ENCODE measurements at places on chromosomes 4 and X.

GRCh38 chr4:61201561-61201960 is 1.4 kb downstream of the ADGRL3 start:
- DNase-seq = no peak

- DNase-seq = no peak
Measured at GRCh38 chr4:38313999-38314561, 349.9 kb upstream of the KLF3 start.

GRCh38 chr4:8266088-8266487 is 3.5 kb upstream of the HTRA3 start:
- DNase-seq = no peak

DNA sequence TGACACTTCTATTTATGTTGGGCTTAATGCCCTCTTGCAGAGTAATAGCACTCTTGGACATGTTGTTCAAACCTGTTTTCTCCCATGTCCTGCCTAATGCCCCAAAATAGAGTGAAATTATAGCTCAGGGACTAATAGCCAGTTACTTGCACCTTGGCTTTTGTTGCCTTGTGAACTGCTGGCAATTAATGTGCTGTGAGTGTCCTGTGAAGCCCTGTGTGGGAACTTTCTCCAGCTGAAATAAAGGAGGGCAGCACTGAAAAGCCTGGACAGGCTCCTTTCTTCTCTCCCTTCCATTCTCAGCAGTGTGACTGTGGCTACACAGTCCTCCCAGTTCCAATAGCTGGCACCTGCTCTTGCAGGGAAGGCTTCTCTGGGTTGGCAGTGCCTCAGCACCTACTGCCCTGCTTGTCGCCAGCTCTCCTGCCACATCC is 72.4 kb downstream of the DCLK2 start:
- no peak for DNase-seq

- DNase-seq = no peak
Measured at GRCh38 chr4:185437809-185438208, 12.0 kb upstream of the UFSP2 start.

- no peak for DNase-seq
Measured at GRCh38 chr4:105967058-105967658, 71.9 kb downstream of the NPNT start.

DNA sequence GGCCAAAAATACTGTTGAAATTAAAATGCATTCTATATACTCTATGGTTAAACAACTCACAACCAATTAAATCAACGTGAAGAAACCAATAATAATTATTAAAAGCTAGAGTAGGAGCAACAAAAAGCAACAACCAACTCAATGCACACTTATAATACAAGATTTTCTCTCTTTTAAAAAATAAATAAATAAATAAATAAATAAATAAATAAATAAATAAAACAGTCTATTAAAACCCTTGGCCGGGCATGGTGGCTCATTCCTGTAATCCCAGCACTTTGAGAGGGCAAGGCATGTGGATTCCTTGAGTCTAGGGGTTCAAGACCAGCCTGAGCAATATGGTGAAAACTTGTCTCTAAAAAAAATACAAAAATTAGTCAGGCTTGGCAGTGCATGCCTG is 62.7 kb downstream of the ENOX2 start:
- no peak for DNase-seq

GRCh38 chrX:39470588-39471407 is 627.0 kb downstream of the BCOR start:
- DNase-seq = no peak

- DNase-seq = no peak
Measured at GRCh38 chrX:133444196-133444595, 28.9 kb upstream of the GPC4 start.

DNA sequence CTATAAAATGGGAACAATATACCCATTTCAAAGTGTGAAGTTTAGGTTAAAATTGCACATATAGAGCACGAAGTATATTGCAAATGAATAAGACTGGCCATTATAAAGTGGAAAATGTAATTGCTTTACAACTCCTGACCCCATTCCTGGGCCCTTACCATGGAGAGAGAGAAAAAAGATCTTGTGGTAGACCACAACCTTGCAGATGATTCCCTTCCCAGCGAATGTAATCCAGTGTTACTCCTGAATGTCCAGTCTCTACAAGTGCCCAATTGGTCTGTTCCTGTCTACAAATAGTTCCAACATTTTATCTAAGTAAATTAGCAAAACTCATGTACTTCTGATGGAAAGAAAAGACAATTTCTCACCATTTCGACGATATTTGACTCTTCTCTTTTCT is 184.1 kb upstream of the LNX1 start:
- DNase-seq = no peak

DNA sequence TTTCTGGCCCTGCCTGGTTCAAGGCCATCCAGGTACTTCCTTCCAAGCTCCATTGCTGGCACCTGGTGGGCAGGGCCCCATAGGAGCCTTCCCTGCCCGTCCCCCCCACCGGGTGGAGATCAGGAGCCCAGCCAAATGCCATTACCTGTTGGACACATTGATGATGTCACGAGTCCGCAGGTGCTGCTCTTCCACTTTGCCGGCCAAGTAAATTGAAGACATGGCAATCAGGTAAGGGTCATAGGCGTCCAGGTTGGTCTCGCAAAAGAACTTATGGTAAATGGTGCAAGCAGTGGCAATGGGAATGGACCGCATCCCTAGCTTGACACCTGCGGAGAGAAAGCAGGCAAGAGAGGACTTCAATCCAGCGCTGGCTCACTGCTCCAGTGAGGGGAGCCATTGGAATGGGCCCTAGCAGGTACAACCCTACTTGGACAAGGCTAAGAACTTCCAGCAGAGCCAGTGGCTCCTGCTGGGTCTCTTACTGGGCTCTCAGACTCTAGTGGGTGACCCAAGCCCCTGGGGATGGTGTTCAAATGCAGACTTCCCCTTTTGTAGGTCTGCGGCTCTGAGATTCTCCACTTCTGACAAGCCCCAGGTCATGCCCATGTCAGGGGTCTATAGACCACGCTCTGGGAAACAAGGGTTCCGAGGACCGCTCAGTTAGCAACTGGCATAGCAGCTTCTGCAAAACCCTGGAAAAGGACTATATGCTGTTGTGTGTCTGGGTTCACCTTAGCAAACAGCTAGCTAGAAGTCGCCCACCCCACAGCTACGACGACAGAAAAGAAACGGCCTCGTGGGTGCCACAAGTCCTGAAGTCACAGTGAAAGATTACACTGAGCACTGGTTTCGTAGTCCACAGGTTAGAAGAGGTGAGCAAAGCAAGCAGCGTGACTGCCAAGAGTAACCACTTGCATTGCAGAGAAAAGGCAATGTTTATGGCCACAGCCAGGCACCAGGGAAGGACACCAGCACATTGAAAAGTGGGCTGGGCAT is 2.8 kb downstream of the CCNQ start:
- DNase-seq = no peak

- no peak for DNase-seq
Measured at GRCh38 chr4:130359542-130359941, 1263.6 kb downstream of the C4orf33 start.

GRCh38 chrX:131217989-131218388 is 71.1 kb downstream of the IGSF1 start:
- DNase-seq = no peak

- DNase-seq = no peak
Measured at GRCh38 chr4:112550728-112551127, 34.7 kb upstream of the NEUROG2 start.

DNA sequence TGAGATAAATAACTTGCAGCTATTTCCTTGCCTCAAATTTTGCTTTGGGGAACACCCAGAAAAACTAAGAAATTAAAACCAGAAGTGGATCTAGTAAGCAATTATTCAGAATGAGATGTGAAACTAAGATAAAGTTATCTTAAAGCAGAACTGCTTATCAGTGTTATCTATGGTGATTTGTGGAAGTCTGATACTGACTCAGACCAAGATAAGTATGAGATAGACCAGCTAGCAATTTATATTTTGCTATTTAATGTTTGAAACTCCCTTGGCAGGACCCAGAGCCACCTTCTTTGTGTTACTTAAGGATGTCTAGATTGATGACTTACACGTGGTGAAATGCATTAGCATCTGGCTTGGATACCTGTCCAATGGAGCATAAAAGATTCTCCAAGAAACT is 368.1 kb downstream of the EPHA5 start:
- DNase-seq = no peak

DNA sequence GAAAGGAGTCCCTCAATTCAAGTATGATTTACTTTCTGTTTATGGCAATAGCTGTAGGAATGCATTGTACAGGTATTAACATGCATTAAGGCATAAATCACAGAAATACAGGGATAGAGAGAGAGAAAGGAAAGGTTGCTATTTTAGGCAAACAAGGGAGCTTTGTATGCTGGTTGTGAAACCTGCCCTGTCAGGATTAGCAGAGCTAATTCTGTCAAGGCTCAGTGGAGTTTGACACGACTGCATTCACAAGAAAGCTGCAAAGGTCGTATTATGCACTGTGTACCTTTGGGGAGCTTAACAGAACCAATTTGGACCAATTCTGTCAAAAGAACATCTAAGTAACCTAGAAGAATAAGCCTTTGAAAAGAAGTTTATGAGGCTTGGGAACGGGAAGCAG is 239.3 kb downstream of the GRIA2 start:
- DNase-seq = no peak

DNA sequence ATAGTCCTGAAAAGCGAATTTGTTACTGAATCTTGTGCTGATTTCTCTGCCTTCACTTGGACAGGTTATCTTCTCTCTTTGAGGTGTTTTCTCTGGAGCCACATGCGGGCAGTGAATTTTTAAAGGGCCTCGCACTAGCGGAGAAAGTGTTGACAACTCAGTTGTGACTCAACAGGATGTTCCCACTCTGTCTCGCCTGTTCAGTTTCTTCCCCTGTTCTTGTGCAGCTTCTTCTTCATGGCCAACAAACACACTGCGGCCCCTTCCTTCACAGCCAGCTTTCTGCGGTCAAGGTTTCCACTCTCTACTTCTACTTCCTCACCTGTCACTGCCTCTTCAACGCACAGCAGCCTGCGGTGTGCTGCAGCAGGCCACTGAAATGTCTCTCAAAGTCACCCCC is 1.1 kb upstream of the SHROOM4 start:
- DNase-seq = no peak

DNA sequence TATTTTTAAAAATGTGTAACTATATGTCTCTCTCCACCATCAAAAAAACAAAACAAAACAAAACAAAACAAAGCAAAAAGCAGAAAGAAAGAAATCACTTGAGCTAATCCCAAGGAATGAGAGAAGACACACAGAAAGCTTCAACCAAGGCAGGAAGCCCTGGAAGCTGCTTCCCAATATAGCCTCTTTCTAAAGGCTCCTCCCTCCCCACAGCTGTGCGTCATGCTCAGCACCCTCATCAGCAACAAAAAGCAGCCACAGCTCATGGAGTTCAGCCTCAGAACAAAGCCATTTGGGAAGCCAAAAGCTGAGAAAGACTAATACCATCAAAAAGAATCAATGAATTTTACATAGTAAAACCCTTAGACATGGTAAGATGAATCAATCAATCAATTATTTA is 501.6 kb upstream of the SMIM31 start:
- DNase-seq = no peak

DNA sequence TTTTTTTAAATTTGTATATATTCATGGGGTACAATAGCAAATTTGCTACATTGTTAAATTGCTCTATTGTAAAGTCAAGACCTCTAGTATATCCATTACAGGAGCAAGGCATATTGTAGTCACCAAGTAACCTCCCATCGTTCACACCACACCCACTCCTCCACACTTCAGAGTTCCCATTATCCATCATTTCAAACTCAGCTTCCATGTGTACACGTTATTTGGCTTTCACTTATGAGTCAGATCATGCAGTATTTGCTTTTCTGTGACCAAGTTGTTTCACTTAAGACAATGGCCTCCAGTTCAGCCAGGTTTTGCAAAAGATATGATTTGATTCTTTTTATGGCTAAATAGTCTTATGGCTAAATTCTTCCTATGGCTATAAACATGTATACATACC is 2614.2 kb downstream of the PCDH7 start:
- DNase-seq = no peak

DNA sequence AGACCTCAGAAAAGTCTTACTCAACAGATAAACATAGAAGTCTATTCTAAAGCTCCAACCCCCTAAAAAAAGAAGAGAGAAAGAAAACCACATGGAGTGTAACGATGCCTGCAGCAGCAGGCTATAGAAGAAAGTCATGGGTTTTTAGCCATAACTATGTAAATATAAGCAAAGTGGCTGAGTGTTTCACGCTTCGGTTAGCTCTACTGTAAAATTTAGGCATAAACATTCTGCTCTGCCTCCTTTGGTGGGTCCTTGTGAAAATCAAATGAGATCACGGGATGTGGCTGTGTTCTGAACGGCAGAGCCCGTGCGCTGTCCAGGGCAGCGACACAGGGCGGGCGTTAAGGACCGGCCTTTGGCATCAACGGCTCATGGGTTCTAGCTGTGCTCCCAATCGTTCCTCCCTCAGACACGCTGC is 78.4 kb downstream of the IRF2 start:
- DNase-seq = no peak

DNA sequence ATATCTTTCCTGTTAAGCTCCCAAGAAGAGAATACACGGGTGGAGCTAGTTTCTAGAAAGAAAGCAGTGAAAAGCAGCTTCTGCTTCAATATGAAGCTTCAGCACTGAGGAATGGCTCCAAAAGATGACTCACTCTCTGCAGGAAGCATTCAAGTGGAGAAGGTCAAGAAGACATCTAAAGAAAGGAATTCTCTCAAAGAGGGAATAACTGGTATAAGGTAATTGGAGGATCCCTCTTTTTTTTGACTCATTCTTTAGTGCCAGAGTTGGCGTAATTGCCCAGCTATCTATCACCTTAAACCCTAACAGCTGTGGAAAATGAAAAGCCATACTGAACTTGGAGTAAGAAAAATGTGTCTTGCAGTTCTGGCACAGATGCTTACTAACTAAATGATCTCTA is 3.5 kb downstream of the EDA2R start:
- DNase-seq = no peak

- DNase-seq = no peak
Measured at GRCh38 chr4:187276736-187277408, 553.2 kb upstream of the FAT1 start.

- DNase-seq = no peak
Measured at GRCh38 chr4:185587427-185588161, 52.3 kb upstream of the PDLIM3 start.

Data from NCI-H2081 treated with DMSO at 0.1 percent for 48 hours (cell line).